ENCODE measurements at places on chromosomes 1 and 21.
A peak's percentile ranks its signal among the peaks of the same experiment; 100 is the strongest.

DNA sequence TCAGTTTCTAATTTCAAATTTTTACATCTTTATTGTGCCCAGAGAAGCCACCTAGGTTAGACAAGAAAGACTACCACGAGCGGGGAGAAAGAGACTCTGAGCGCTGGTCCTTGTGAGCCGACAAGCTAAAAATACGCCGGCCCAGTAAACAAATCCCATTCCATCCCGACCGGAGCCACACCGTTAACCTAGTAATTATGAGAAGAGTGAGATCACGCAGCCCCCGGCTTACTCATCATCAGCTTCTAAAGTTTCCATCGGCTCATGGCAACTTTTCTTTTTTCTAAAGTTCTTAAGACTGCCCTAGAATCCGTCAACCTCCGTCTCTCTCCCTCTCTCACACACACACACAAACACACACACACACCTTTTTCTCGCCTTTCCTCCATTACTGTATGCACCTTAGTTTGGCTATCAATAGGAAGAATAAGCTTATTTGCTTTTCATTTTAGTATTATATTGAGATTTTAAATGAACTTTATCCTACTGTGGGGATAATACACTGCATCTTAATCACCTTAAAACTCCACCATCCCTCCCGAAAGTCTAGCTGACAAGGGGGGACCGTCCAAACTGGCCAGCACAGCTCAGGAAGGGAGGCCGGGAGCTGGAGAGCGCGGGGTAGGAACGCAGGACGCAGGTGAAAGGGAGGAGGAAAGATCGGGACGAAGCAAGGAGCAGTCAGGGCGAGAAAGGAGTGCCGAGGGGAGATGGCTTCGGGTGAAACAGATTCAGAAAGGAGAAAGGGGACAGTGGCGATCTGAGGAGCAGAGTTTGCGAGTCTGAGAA lies 728 bp downstream of the OTUD7B start:
- DNase-seq, result peak; percentile 69

DNA sequence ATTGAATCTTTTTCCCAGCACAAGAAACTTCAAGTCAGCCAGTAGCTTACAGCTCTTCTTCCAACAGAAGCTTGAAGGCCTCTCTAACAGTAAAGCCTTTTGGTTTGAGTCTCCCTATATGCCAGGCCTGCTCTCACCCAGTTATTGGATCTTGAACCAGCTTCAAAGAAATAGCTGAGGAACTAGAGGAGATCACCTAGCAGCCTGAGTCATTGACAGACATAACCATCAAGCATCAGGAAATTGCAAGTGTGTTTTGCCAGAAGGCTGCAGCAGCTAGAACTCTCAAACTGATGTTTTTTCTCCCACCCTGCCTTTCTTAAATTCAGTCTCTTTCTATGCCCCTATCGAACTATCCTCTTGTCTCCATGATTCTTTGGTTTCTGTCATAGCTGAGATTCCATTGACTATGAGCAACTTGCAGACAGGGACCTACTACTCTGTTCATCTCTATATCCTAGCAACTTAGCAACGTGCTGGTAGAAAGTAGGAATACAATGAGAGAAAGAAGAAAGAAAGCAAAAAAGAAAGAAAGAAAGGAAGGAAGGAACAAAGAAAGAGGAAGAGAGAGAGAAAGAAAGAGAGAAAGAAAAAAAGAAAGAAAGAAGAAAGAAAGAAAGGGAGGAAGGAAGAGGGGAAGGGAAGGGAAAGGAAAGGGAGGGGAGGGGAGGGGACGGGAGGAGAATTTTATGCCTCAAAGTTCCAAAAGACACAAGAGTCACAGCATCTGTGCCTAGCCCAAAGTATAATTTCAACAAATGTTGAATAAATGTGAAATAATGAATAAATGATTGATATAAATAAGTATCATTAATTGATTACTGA lies 60.0 kb upstream of the FGGY start:
- no peak for DNase-seq

DNA sequence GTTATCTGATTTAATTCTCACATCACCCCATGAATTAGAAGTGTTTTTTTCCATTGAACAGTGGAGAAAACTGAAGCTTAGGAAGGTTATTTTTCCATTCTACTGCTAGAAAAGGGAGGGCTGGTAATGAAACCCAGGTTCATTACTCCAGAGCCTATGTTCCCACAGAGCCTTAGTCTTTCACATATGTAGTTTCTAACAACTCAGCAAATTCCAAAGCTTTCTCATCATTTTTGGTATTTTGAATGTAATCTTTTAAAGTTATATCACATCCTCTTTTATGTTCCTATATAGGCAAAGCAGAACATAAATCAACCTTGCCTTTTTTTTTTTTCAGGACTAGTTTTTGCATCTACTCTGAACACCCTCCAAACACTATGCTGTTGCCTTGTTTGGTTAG lies 131.9 kb upstream of the BEND5 start:
- no peak for DNase-seq

- no peak for DNase-seq
Measured at GRCh38 chr1:26281971-26282370, 2.1 kb downstream of the SH3BGRL3 start.

DNA sequence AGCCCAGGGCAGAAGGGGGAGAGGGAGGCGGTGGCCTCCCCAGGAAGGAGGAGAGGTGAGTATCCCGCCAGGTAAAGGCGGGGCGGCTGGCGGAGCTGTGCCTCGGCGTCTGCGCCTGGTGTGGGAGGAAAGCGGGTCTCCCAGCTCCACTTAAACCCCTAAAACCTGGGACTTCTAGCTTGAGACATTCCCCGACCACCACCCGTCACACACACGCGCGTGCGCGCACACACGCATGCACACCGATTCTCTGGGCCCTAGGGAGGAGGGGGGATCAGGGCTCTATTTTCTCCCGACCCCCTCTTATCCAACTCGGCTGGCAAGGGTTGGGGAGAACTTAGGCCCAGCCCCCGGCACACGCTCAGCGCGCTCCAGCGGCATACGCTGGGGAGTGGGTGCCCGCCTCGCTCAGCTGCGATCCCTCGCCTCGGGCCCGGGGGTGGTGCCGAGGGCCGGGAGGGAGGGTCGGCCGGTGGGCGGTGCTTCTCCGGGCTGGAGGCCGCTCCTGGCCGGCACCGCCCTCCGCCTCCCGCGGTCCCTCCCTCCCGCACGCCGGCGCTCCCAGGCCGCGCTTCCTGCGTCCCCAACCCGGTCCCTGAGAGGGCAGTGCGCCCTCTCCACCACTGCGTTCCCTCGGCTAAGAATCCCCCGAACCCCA lies at the start of gene TMEM51:
Gene TMEM51 (plus strand): TSS at position 564 of the 658 bp plus-strand sequence. CDS start 61,341 bp downstream, outside the sequence.
- DNase-seq, result no peak

DNA sequence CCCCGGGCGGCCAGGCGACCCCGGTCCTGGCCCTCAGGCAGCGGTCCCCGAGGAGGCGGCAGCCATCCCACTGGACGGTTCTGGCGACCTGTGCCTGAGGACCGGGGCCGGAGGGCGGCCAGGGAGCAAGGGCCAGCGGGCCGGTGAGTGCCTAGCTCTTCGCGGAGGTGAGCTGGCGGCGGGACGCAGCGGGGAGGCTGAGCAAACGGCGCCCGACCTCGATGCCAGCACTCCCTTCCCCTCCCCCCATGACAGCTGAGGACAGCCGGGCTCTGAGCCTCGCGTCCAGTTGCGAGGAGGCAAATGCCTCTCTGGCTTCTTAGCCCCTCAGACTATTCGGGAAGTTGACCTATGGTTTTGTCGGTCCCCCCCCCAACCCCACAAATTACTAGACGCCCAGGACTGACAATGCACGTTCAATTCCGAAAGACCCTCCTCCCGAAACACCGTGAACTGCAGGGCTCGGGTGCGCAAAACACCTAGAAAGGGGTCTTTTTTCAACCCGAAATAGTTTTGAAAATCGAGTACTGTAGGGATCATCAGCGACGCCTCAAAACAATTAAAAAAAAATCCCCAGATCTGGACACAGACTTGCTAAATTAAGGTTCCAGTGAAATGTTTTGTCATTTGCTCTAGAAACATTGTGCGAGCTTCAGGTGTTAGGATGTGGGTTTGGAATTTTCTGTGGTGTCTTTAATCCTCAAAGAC lies 8.3 kb downstream of the CDKN2C start:
- DNase-seq, result peak; percentile 65

- no peak for DNase-seq
Measured at GRCh38 chr1:213061263-213061662, 10.2 kb downstream of the RPS6KC1 start.

- no peak for DNase-seq
Measured at GRCh38 chr1:165143437-165144065, 213.0 kb downstream of the LMX1A start.

DNA sequence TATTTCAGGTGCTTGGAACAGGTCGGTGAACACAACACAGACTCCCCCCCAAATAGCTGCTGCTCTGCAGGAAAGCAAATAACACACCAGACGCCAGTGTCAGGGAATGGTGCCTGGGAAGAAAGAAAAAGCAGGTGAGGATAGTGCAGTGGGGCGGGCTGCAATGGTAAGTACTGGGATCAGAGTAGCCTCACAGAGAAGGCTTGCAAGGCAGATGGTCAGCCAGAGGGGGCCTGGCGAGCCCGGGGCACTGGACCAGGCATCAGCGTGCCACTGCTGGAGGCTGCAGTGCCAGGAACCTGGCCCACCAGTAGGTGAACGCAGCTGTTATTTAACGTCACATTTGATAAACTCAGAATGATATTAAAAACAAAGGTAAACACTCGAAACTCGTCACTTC lies 60.0 kb downstream of the POFUT2 start:
- DNase-seq, result no peak

DNA sequence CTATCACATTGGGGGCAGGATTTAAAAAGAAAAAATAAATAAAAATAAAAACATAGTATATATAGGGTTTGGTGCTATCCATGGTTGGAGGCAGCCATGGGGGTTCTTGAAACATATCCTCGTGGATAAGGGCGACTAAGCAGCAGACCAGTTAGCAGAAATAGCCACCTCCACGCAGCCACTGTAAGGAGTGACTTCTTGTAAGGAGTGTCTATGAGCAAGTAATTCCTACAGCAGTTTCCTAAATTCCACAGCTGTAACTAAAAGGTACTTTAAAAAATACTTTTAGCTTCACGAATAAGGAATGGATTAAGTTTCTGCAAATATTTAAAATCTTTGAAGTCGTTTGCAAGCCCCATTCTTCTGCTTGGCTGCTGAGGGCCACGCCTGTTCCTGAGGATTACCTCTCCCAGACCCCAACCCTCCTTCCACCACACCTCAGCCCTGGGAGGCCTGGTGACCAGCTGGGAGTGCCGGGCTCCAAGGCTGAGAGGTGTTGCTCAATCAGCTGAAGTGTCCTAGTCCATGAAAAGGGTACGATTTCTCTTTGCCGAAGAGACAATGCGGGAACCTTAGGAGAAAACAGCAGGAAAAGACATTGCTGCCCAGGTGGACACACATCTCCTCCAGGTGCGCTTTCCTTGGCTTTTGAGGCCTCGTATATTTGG lies 115.3 kb downstream of the ADSS2 start:
- no peak for DNase-seq

DNA sequence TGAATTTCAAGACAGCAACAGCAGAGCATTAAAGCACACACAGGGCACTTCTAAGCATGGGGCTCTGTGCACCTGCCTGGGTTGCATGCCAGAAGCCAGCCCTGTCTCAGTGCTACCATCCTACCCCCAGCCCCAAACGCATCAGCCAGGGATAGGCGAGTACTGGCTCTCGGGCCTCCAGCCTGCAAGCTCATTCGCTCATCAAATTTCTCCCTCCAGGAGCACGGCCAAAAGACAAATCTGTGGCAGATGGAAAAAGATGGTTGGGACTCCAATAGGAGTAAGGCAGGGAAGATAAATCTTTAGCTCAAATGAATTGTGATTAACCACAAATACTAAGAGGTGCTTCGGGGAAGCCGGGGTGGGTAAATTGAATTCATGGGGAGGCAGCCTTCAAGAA lies 189.6 kb downstream of the KAZN start:
- DNase-seq, result no peak

DNA sequence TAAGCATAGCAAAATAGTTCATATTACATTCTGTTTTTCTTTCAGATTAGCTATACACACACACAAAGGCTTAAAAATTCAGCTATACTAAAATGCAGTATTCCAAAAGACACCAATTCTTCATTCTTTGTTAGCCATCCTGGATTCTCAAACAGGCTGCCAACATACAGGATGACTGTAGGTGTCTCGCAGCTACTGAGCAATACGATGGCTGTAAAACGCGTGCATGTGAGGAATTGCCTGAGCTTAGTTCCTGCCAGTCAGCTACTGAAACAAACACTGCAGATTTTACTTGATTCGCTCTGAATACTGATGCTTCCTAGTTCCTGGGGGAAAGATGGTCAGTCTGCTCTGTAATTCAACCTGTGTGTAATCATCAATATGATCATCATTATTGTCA lies 24.7 kb upstream of the HMGN1 start:
- DNase-seq, result peak; percentile 44

- DNase-seq, result no peak
Measured at GRCh38 chr1:229871078-229871676, 195.9 kb upstream of the GALNT2 start.

DNA sequence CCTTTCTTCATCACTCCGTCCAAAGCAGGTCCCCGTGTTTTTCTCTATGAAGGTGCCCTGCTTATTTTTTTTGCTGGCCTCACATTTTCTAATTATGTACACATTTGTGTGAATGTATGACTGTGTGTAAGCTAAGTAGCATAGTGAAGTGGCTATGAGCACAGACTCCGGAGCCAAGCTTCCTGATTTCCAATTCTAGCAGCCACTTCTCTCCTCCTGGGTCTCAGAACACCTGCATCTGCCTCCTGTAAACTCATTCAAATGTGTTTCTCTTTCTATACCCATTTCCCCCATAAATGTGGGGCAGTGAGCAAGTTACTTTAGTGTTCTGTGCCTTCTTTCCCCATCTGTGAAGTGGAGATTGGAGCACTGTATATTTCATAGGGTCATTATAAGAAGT lies 2.1 kb downstream of the SLAMF6 start:
- DNase-seq, result no peak

- DNase-seq, result peak; percentile 34
Measured at GRCh38 chr1:212284332-212284743, 872 bp upstream of the PPP2R5A start.

- no peak for DNase-seq
Measured at GRCh38 chr1:231779081-231779480, 152.5 kb downstream of the DISC1 start.

DNA sequence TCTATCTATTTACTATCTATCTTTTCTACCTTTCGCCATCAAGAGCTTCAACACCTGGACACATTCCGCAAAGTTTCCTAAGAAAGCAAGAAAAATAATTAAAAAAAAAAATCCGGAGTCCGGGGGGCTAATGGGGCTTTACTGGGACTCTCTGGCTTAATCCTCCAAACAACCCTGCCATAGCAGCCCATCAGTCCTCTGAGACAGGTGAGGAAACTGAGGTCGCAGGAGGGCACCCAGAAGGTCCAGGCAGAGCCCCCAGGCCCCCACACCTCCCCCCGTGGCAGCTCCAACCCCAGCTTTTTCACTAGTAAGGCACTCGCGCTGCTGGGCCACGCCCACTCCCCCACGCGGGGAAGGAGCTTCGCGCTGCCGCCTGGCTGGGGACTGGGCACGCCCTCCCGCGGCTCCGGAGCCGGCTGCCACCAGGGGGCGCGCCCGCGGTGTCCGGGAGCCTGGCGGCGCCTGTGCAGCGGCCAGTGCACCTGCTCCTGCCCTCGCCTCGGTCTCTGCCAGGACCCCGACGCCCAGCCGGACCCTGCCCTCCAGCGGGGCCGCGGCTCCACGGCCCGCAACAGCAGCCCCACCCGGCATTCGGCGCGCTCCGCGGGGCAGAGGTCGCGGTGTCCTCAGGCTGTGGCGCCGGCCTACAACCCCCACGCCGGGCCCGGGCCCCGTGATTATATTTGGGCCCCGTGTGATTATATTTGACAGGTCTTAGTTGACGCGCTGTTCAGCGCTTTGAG lies 54.1 kb upstream of the SAMD11 start:
- DNase-seq, result peak; percentile 28
